GM04504 (cell line): ENCODE measurements at places on chromosomes 11 and 22.

GRCh38 chr22:44220727-44221680, 40.3 kb downstream of the PARVG start:
- DNase-seq: no peak

- no peak for DNase-seq
Measured at GRCh38 chr22:25366408-25366807, 147.0 kb downstream of the CRYBB2 start.

DNA sequence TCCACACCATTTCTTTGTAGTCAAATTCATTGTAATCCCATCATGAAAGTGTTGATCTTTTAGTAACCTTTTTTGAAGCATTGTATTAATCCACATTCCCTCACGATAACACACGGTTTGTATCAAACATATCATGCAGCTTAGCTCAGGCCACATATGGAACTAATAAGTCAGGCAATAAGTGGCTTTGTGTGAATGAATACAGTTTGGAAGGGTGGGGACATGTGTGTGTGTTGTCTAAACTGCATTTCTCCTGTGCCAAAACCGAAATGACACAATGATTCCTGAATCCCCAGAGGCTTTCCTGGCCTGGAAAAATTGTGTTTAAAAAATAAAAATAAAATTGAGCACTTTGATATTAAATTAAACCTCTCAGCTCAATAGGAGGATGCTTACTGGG, 98.3 kb downstream of the WNT11 start:
- DNase-seq: no peak

DNA sequence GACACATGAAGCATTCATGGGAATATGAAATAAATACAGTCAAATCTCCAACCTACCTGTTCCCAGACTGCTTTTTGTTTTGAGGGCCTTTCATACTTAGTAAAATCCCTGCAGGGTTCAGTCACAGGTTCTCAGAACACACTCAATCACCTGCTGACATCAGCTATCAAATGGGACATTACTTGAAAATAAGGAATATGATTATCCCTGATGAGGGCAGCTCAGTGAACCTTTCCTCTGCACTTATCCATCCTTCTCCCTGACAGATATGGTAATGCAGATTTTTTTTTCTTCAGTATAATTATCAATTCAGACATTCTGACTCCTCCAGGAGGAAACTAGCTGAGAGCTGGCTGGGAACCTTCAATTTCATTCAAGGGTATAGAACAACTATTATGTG, 1127.4 kb upstream of the CCDC90B start:
- DNase-seq: no peak

DNA sequence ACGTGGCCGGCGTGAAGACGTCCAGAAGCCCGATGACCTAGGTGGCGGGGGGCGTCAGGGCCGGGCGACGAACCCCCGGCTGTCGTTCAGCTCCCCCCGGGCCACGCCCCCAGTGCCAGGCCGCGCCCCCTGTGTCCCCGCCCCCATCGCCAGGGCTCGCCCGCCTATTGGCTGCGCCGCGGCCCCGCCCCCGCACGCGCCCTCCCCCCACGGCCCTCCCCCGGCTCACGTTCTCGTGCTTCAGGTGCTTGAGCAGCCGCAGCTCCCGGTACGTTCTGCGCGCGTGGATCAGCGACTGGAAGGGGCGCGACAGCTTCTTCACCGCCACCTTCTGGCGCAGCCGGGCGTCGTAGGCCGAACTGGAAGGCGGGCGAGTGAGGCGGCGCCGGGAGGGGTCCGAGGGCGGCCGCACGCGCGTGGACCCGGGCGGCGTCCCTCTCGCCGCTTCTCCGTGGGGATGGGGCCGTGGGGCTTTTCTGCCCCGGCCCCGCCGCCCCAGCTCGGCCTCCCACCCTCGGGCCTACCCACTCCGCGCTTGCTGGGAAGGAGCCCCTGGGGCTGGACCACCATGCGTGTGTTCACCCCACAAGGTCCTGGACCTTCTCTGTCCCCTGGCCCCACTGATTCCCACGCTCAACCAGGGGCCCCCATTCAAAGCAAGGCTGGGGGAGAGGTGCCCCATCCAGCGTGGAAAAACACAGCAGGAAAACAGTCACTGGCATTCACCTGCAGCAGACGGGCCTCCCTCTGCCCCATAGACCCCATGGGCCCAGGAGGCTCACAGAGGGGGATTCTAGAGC, 2.4 kb downstream of the MAPK11 start:
- DNase-seq: no peak

GRCh38 chr11:45155627-45156180, 9.3 kb downstream of the PRDM11 start:
- DNase-seq: no peak

DNA sequence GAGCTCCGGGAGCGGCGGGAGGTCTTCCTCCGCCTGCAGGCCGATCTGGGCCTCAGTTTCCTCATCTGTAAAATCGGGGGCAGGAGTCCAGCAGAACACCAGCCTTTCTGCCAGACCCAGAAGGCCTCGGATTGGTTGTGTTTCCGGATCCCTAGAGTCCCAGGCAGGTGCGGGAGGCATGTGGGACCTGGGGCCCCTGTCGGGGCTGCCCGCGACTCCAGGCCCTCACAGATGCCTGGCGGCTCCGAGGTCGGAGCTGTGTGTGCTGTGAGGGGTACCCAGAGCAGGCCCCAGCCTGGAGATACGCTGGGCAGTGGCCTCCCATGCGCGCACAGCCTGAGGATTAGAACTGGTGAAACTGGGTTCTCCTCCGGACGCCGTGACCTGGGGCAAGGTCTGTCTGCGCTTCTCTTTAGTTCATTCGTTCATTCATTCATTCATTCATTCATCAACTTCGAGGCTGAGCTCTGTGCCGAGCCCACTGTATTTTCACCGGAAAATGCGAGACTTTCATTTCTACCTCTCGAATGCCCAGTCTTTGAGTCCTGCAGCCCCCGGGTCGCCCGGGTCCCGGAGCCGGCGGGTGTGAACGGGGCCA, 24.6 kb downstream of the FLRT1 start:
- no peak for DNase-seq

GRCh38 chr11:69981119-69981784, 96.9 kb upstream of the ANO1 start:
- DNase-seq: no peak

GRCh38 chr11:105861225-105861624, 160.8 kb downstream of the MSANTD4 start:
- DNase-seq: no peak
